ENCODE measurements at places on chromosomes 6 and 20.
A peak's percentile ranks its signal among the peaks of the same experiment; 100 is the strongest.

DNA sequence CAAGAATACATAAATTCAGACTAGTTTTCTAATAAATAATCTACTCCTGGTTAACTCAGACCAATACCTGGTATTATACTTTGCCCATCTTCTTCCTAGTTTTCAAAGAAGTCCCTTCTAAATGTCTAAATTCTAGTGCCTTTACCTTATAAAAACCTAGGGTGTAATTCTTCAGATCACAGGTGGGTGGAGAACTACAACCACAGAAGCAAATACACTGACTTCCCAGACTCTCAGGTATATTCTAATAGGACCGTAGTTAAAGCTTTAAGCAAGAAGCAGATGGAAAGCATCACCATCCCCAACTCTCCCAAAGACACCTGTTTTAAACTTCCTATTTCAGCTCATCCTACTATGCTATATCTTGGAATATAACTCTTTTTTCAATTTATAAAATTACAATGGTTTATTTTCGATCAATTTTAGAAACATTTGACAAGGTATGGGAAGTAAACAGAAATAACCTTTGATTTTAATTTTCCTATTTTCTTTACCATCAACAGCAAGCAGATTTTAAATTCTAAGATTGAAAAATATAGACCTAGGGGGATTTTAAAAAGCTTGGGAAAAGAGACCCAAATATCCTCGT lies 15.8 kb downstream of the MAN1A1 start:
- DNase-seq: no peak

DNA sequence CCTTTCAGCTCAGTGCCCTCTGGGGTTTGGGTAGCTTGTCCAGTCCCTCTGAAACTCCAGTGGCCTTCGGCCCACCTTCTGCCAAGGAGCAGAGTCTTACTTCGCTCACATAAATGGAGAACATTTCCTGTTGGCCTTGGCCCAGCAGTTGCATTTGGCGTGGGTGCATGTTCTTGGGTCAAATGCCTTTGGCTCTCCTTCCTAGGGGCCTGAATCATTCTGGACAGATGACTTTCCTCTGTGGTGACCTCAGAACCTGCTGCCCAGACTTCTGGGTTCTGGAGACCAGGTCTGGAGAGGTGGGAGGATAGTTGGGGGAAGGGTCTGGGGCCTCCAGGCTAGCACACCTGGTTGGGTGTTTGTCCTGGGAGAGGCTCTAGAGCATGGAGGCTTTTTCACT lies 29.3 kb downstream of the BCAS4 start:
- no peak for DNase-seq

DNA sequence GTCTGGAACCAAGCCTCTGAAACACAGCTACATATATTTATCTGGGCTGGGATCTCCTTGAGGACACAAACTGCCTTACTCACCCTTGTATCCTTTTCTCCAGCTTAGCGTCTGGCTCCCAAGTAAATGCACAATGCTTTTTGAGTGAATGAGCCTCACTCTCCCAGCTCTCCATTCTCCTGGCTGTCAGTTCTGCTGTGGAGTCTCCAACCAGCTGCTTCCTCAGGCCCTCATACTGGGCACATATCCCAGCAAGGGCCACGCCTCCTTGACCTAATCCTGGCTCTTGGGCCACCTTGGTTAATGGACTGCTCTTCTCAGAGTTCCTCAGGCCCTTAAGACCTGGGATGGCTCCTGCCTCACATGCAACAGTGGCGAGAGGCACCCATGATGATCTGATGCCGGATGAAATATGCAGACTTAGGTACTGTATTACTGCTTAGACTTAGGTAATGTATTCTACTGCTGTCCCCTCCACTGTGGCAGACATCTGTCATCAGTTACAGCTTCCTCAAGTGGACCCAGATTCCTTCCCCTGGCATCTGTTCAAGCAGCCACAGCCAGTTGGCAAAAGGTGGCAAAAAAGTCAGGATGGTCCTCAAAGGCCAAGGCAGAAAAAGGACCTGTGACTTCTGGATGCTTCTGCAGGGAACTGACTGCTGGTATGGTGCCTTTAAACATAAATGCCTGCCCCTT lies 16.5 kb downstream of the SNHG17 start:
- DNase-seq: no peak

- no peak for DNase-seq
Measured at GRCh38 chr6:107684996-107685395, 139.1 kb downstream of the SCML4 start.

GRCh38 chr6:154583546-154584188 lies 73.2 kb upstream of the CNKSR3 start:
- DNase-seq: no peak

GRCh38 chr6:15843226-15843625 lies 180.4 kb upstream of the DTNBP1 start:
- DNase-seq: no peak

DNA sequence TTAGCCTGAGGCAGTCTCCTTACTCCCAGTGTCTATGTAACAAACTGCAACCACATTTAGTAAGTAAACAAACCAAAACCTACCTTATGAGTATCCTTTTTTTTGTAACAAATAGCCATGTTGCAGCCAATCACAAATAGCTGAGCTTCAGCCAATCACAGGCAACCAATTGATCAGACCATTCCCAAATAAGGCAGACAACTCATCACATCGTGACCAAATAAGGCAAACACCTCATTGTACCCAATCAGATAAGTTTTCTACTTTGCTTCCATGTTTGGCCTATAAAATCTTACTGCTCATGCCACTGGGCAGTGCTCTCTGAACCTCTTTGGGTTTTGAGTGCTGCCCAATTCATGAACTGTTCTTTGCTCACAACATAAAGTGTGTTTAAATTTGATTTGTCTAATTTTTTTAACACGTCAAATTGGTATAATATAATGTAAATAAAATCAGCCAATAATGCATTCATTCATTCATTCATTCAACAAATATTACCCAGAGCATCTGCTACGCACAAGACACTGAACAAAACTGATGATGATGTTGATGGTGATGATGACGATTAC lies 117.8 kb downstream of the BCAS1 start:
- DNase-seq: no peak

- peak; percentile 42 for DNase-seq
Measured at GRCh38 chr20:25987073-25987927, 290.6 kb upstream of the ZNF337 start.

GRCh38 chr6:39958947-39959346 lies 24.7 kb upstream of the MOCS1 start:
- DNase-seq: no peak
